ENCODE measurements at places on chromosomes 13 and 19. TPM values are rescaled to one million over a fixed set of nuclear protein-coding genes. Genes with fewer than 3 reads are reported as not detected.
A peak's percentile ranks its signal among the peaks of the same experiment; 100 is the strongest.

DNA sequence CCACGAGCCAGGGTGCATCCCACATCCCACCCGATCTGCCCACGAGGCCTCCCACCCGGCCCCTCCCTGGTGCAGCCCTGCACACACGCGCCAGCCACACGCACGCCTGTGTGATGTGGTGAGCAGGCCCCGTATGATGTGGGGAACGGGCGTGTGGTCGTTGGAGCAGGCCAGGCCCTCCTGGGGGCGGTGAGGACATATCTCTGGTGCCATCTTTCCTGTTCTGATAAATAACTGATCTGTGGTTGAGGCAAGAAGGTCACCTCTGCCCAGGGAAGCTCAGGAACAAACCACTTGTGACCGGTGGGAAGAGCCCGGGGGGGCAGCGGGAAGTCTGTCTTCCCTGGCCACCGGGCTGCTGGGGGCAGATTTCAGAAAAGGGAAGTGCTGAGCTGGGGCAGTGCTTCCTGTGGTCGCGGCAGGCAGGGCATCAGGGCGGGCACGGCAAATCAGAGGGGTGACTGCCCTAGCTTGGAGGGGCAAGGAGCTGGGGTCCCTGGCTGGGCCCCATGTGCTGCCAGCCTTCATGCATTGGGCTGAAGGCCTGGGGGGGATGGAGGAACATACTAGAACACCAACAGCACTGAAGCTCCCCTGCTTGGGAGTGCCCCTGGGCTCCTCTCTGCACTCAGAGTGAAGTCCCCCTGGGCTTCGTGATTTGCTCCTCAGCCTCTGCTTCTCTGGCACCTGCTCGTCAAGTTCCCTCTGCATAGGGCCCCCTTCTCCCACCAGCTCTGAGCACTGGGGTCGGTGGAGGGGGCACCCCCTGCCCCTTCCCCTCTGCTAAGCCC lies 35.2 kb upstream of the SLC7A10 start:
- DNase-seq: no peak

Gene CATSPERD
- not detected for total RNA-seq

Gene ADM5
- total RNA-seq: 0.48 TPM

Gene USHBP1
- total RNA-seq: 3.9 TPM

DNA sequence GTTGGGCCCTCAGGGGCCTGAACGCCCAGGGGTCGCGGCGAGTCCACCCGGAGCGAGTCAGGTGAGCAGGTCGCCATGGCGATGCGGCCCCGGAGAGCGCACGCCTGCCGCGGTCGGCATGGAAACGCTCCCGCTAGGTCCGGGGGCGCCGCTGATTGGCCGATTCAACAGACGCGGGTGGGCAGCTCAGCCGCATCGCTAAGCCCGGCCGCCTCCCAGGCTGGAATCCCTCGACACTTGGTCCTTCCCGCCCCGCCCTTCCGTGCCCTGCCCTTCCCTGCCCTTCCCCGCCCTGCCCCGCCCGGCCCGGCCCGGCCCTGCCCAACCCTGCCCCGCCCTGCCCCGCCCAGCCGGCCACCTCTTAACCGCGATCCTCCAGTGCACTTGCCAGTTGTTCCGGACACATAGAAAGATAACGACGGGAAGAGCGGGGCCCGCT lies at the start of gene CCNA1:
Gene CCNA1, plus strand, starts transcription at position 390 of the 439 bp plus-strand sequence. CDS start 562 bp downstream, outside the sequence.
- DNase-seq: no peak

GRCh38 chr19:46785054-46785979 lies 3.1 kb downstream of the SLC1A5 start:
- DNase-seq: no peak

Gene FLT3LG
- 12.2 TPM for total RNA-seq

- DNase-seq: peak; percentile 21
Observed at GRCh38 chr13:77907666-77908341, 10.8 kb downstream of the EDNRB start.

DNA sequence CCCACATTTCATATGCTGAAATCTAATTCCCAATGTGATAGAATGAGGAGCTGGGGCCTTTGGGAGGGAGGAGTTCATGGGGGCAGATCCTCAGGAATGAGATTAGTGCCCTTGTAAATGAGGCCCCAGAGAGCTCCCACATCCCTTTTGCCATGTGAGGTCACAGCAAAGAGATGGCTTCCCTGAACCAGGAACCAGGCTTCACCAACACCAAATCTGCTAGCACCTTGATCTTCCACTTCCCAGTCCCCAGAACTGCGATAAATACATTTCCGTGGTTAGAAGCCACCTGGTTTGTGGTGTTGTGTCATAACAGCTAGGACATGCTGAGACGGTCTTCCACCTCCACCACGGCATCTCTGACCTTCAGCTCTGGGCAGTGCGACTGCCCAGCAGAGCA lies 62.1 kb downstream of the ING1 start:
- no peak for DNase-seq

Gene FCAR
- 0.15 TPM for total RNA-seq

GRCh38 chr13:66212511-66212910 lies 1017.6 kb downstream of the PCDH9 start:
- no peak for DNase-seq

- DNase-seq: no peak
Observed at GRCh38 chr19:29060813-29061364, 152.1 kb downstream of the UQCRFS1 start.

- DNase-seq: no peak
Observed at GRCh38 chr13:26509491-26509890, 48.0 kb upstream of the WASF3 start.

DNA sequence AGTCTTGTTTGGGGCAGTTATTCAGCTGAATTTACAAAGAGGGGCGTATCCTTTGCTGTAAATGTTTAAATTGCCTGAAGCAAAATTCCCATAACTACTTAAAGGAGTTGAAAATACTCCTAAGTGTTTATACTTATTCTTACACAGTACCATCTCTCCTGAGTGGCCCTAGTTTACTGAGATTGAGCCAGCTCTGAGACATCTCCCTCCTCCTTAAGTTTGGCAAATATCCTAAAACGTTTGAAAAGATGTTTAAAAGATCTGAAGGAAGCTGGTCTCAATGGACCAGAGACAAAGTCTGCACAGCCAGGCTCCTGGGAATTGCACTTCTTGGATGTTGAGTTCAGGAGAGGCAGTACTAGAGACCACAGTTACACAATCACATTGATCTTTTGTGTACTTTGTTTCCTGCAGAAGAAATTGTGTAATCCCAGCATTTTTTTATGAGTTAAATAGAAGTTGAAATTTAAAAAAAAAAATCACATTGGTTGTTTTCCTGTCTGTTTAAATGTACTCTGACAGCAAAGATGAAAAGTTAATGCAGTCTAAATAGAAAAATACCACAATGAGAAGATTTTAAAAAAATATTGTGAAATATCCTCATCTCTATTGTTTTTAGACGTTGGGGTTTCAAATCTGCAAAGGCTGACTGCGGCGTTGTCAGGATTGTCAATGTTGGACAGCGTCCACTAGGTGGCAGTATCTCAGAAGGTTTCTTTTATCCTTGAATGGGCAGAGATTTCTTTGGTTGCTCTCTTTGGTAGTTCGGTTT lies 20.7 kb downstream of the TNFSF11 start:
- DNase-seq: peak; percentile 30

- DNase-seq: peak; percentile 32
Observed at GRCh38 chr19:33390908-33391630, 17.6 kb downstream of the CEBPG start.

Gene DPF1
- total RNA-seq: 0.23 TPM

DNA sequence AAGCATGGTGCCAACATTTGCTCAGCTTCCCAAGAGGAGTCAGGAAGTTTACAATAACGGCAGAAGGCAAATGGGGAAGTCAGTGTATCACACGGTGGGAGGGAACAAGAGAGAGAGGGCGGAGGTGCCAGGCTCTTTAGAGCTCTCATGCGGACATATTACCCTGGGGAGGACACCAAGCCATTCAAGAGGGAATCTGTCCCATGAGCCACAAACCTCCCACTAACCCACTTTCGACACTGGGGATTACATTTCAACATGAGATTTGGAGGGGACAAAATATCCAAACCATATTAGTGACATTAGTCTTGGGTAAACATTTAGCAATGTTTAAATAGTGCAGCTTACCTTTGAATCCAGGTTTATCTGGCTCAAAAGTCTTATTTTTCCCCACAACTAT lies 69.9 kb downstream of the SLAIN1 start:
- no peak for DNase-seq

Gene ADGRE3
- total RNA-seq: not detected

DNA sequence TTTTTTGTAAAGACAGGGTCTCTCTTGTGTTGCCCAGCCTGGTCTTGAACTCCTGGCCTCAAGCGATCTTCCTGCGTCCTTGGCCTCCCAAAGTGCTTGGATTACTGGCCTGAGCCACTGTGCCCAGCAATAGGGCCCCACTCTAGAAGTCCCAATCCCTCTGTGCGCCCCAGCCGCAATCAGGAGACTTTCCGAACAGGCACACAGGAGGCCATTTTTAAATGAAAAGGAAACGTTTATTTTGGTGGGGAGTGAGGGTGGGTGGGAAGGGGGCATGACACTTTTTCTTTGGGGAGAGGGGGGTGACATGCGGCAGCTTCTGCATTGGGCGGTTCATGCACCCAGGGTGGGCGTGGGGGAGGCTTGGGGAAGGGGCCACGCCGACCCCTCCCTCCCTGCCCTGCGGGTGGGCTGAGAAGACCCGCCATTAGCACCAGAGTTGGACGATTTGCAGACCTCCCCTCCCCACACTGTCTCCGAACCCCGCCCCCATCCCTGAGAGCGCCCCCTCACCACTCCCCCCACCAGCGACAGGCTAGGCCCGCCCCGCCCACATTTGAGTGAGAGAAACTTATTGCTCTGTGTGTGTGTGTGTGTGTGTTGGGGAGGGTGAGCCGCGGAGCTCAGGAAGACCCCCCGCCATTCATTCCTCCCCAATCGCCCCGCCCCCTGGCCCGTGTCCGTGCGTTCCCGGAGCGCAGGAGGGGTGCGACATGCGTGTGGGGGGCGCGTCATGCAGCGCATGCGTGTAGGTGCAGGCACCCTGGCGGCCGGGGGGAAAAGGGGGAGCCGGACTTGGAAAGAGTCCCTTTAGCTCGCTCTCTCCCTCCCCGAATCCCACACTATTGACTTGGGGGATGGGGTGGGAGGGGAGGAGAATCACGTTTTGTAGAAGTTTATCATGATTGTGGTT lies 17.2 kb downstream of the KCNC3 start:
- no peak for DNase-seq

DNA sequence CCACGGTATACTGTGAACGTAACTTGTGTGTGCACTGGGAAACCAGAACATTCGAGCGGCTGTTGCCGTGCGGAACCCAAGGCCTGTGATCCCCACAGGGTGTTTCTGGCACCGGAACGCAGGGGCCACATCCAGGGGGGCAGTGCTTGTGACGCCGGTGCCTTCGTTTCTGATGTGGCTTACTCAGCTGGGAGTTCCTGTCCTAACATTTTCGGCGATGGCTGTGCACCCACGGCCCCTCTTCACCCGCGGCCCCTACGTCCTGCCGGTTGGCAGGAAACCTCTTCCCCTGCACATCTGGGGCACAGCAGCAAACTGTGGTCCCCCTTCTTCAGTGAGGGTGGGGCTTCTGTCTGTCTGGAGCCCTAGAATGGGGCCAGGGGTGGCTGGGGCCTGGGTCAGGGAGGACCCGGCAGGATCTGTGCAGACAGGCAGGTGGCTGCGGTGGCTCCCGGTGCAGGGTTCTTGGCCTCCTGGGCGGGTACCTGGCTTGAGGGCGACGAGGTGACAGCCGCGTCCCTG lies 26.2 kb downstream of the CSNK1G2 start:
- no peak for DNase-seq

Gene CNMD
- total RNA-seq: not detected

DNA sequence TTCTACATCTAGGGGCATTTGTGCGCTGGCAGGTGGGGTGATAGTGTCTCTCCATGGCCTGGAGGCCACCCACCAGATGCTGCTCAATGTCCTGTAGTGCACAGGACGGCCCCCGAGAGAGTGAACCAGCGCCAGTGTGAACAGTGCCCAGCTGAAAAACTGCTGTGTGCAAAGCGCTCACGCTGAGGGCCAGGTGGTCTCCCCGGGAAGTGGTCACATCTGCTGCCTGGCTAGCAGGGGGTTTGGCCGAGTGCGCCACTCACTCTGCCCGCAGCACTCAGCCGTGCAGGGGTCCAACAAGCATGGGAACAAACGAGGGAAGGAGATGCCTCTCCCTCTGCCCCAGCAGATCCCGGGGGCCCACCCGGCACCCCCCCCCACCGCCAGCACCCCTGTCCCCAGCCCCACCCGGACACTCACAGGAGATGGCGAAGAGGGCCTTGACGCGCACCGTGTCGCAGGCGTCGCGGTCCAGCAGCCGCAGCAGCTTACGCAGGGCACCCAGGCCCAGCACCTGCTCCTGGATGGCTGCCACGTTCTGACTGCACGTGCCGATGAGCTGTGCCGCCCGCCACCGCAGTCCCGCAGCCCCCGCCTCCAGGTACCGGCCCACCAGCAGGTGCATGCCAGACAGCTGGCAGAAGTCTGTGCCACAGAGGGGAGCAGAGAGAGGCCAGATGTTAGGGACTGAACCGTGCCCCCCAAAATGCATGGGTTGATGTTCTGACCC lies 5.8 kb downstream of the HSPBP1 start:
- no peak for DNase-seq

DNA sequence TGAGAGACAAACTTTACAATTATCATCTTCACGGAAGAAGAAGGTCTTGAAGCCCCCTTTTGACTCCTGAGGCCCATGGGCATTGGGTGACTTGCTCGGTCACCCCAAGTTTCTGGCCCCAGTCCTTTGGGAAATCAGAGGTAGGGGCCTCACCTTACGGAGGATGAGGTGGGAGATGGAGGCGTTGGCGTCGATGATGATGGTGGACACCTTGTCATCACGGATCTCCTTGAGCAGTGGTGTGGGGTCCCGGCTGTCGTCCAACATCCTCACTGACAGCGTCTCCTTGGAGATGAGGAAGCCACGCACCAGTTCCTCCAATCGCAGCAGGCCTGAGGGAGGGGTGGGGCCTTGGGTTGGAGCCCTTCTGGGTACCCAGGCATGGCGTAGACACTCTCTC lies 10.8 kb downstream of the GRIK5 start:
- DNase-seq: no peak

- DNase-seq: no peak
Observed at GRCh38 chr19:15532779-15533521, 24.6 kb downstream of the CYP4F22 start.

DNA sequence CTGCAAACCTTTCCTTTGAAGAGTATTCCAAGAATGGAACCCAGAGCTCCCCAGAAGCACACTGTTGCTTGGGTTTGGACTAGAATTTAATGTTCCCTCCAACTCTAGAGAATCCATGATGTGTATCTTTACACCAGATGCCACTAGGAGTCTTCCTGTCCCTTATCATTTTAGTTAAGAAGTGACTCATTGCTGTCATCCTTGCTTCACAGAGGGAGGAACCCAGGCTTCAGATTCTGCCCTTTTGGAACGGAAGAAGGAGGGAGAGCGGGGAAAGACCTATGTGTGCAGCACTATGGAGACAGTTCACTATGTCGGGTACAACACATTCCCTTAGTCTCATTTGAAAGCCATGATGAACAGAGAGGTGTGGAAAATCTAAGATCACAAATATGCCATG lies 2.1 kb upstream of the ATP12A start:
- no peak for DNase-seq

Gene ZNF333
- 35.0 TPM for total RNA-seq

- DNase-seq: peak; percentile 41
Observed at GRCh38 chr19:52896431-52897137, 851 bp downstream of the ZNF320 start.

- no peak for DNase-seq
Observed at GRCh38 chr19:56727677-56728076, 56.1 kb upstream of the ZNF835 start.

Gene LILRB5
- total RNA-seq: 9.1 TPM

Gene PSG6
- total RNA-seq: not detected
